Type B pancreatic cell (in vitro differentiated cells): ENCODE measurements at places on chromosomes 11 and 22. TPM values are rescaled to one million over a fixed set of nuclear protein-coding genes. Genes with fewer than 3 reads are reported as not detected.

The NRXN2 gene
- 12.7 and 22.1 TPM in 2 replicates for total RNA-seq

The C11orf21 gene
- 0.51 and 1.2 TPM in 2 replicates for total RNA-seq

The OR8B3 gene
- total RNA-seq = not detected in 2 replicates

The MICALL1 gene
- total RNA-seq = 56.5 and 107 TPM in 2 replicates

The SUSD2 gene
- 3.7 and 5.6 TPM in 2 replicates for total RNA-seq

The MAFF gene
- total RNA-seq = 14.6 and 60.9 TPM in 2 replicates

The KCNJ11 gene
- total RNA-seq = 18.6 and 25.4 TPM in 2 replicates

The ZP1 gene
- total RNA-seq = not detected in 2 replicates

The GGTLC2 gene
- total RNA-seq = not detected in 2 replicates

The KCTD14 gene
- 1.2 and 2.8 TPM in 2 replicates for total RNA-seq

The OR52A1 gene
- total RNA-seq = not detected in 2 replicates

The POTEH gene
- total RNA-seq = not detected in 2 replicates

The ART5 gene
- total RNA-seq = 1.0 and 3.8 TPM in 2 replicates
